ENCODE measurements at places on chromosomes 13 and 19.
A peak's percentile ranks its signal among the peaks of the same experiment; 100 is the strongest.

DNA sequence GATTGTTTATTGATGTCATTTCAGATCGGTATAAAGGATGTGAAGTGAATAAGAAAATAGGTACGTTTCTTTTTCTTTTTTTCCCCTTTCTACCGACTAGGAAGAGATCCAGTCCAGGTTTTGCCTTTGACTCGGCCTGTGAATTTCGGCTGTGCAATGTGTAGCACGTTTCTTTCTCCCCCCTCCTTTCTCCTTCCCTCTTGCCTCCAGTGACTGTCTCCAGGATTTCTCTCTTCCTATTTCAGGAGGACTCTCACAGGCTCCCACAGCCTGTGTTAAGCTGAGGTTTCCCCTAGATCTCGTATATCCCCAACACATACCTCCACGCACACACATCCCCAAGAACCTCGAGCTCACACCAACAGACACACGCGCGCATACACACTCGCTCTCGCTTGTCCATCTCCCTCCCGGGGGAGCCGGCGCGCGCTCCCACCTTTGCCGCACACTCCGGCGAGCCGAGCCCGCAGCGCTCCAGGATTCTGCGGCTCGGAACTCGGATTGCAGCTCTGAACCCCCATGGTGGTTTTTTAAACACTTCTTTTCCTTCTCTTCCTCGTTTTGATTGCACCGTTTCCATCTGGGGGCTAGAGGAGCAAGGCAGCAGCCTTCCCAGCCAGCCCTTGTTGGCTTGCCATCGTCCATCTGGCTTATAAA is at the start of gene GPC6:
TSS of gene GPC6 (plus strand) at position 185 of the 657 bp plus-strand sequence.
- DNase-seq, result peak; percentile 96

DNA sequence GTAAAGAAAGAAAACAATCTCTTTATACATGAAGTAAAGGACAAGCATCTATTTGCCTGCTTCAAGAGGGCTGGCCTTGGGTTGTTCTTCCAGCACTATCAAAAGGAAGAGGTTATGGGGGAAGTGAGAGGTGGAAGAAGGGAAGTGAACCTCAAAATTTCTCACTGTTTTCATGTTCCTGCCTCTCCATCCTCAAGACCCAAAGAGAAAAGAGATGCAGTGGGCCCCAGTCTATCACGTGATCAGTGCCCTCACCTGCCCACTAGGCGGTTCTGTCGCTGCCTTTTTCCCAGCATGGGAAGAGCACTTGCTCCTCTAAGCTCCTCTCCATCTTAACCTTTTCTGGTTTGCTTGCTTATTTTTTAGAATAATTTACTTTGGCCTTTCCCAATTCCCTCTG is 6.2 kb upstream of the USP12 start:
- DNase-seq, result no peak

GRCh38 chr13:50161052-50161451 is 145.8 kb downstream of the KCNRG start:
- peak; percentile 51 for DNase-seq

- peak; percentile 66 for DNase-seq
These were observed 593 bp downstream of the ATP8B3 start for GRCh38 chr19:1811472-1811894.

DNA sequence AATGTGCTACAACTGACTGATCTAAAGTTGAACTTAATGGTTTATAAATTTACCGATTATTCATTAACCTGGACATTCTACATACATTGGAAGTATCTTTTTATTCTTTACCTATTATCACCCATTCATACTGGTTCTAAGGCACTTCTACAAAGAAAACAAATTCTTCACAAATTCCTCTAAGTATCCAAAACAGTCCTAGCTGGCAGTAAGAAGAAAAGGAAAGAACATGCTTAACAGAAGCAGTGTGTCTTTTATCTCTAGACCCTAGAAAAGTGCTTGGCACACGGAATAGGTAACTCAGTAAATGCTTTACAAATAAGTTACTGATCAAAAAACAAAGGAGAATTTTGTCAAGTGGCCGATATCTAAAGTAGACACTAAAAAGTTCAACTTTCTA is 32.8 kb downstream of the TSC22D1 start:
- no peak for DNase-seq

- DNase-seq, result no peak
These were observed 2.6 kb upstream of the LGALS4 start for GRCh38 chr19:38815059-38816001.

GRCh38 chr19:32201636-32202051 is 143.8 kb upstream of the ZNF507 start:
- no peak for DNase-seq

DNA sequence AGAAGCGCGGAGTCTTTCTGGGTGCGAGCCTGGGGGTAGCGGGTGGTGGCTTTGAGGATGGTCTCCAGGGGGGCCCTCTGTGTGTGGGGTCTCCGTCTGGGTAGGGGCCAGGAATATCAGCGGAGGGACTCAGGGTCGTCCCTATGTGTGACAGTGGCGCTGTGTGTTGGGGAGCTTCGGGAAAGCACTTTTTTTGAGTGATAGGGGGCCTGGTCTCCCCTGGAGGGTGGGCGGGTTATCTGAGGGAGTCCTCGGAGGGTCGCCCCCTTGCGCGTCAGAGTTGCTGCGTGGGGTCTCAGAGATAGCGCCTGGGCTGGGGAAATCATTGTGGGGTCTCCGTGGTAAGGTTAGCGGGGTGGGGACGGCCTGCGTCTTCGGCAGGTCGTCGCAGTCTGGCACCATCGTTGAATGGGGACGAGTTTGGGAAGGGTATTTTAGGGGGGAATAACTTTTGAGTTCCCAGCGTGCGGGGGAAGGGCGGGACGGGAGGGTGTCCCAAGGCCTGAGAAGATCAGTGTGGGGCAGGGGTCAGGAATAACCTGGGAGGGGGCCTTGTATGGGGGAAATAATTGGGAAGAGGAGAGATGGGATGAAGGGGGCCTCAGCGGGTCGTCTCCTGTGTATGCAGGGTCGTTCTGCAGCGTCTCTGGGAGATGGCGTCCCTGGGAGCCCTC is 857 bp downstream of the IER2 start:
- DNase-seq, result peak; percentile 31

DNA sequence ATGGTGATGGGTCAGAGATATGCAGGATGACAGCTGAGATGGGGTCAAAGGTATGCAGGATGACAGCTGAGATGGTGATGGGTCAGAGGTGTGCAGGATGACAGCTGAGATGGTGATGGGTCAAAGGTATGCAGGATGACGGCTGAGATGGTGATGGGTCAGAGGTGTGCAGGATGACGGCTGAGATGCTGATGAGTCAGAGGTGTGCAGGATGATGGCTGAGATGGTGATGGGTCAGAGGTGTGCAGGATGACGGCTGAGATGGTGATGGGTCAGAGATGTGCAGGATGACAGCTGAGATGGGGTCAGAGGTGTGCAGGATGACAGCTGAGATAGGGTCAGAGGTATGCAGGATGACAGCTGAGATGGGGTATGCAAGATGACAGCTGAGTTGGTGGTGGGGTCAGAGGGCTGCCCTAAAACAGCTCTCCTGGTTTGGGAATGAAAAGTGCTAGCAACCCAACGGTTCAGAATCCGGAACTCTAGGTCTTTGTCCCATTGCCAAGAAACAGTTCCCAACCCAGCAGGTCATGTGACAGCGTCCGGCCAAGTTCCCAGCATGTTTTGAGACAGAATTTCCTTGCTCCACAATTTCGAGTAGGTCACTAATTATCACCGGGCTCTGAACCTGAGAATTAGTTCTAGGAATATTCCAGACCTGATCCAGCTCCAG is 3.2 kb downstream of the SELENOW start:
- DNase-seq, result no peak

- DNase-seq, result peak; percentile 39
These were observed 15.5 kb upstream of the ISYNA1 start for GRCh38 chr19:18453269-18454024.

DNA sequence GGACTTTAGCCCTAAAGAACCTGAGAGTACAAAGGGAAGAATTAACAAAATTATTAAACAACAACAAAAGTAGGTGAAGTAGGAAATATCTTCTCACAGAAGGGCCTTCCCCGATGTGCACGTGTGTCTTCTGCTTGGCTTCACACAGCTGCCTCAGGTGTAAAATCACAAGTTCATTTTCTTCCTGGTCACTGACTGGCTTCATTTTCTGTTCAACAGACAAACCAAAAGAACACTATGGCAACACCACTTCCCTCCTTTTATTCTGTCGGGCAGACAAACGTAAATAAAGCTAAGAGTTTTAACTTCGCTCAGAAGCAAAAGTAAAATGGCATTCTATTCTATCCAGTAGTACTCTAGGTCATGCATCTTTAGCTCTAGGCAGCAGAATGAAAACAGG is 140.9 kb downstream of the TBC1D4 start:
- no peak for DNase-seq

GRCh38 chr19:48739404-48740163 is 826 bp downstream of the RASIP1 start:
- DNase-seq, result no peak

DNA sequence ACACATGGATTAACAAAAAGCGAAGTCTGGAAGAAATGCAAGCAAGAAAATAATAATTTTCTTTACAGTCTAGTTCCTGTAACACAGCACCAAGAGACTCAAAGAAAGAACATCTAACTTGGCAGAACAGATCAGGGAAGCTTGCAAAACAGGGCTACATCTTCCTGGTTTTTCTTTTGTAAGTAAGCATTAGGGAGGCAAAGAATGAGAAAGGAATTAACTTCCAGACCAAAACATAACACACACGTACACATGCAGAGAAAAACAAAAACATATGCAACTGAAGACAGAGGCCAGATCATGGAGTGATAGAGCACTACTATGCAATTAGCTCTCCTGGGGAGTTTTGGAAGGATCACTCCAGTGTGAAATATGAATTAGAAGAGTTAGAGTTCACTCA is 120.5 kb downstream of the DIAPH3 start:
- peak; percentile 8 for DNase-seq

DNA sequence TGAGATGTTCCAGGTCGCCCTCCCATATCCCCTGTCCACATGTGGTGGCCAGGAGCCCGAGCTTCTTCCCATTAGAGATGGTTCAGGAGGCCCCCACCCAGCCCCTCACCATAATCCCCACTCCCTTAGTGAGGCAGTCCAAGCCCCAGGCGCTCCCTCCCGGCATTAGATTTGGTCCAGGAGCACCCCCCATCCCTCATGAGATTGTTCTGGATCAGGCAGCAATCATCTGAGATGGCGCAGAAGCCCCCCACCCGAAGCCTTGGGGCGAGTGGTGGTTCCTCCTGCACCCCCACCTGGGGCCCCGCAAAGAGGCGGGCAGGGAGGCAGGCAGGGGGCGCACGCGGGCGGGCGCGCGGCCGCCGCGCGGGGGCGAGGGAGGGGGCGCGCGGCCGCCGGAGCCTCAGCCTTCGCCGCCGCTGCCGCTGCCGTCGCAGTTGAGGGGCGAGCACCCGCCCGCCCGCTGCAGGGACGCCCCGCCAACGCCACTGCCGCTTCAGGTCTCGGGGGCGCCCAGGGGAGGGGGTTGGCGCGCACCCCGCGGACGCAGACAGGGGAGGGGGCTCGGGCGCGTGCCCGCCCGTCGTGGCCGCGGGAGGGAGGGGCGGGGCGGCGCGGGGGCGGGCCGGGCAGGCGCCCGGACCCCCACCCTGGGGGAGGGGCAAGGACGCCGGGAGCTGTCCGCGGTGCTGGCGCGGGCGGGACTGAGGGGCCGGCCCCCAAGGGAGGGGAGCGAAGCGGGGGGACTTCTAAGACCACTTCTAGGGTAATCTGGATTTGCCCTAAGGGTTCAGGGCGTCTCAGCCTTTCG is 46.4 kb upstream of the SHKBP1 start:
- DNase-seq, result no peak

DNA sequence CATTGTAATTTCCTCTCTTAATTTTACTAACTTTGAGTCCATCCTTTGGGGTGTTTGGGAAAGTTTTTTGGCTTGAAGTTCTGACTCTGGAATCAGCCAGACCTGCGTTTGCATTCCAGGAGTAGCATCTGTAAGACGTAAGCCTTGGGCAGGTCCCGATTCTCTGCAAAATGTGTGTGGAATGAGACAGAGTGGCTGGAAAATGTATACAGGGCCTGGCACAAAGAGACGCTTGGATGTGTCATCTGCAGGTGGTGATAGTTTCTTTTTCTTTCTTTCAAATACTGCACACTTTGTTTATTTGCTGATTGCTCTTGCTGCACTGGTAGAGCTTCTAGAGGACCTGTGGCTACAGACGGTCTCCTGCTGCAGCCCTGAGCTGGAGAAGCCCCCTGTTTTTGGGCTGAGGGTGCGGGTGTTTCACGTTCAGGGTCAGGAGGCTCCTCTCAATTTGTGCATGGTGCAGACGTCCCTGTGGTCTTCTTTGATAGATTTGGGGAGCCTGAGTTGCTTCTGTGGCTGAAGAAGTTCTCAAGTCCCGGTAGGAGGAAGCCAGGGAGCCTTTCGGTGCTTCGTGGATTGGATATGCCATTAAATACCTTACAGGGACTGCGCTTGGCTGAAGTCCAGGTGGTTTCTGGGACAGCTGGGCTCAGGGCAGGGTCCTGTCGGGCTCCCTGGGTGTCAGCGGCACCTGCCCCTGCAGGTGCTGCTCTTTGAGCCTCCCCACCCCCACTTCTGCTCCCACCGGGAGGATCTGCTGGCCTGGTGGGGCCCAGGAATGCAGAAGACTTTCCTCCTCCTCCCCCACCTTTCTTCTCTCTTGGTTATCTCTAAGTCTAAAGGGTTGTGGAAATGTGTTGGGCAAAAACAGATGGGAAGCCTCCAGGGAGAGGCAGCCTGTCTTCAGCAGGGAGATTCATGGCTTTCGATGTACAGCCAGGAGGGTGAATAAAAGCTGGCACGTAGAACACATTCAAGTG is 44.0 kb upstream of the GAS6 start:
- peak; percentile 64 for DNase-seq

DNA sequence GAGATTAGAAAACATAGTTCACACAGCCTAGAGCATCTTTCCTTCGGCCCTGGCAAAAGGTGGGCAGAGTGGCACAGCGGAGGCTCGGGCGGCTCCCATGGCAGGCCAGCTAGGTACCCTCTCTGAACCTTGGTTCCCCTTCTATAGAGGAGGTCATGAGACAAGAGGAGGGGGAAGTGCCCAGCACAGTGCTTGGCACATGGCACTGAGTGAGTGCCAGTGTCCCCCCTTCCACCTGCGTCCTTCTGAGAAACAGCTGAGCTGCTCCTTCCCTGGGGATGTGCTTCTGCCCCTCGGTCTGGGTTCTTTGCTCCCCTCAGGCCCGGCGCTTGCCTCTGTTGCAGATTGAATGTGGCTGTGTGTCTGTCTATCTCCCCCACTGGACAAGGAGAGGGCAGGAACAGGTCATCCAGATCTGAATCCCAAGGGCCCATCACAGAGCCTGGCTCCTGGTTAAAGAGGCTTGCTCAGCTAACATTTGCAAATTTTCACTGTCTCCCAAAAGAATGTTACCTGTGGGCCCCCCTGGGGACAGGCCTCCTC is 165.6 kb downstream of the USP12 start:
- DNase-seq, result no peak

DNA sequence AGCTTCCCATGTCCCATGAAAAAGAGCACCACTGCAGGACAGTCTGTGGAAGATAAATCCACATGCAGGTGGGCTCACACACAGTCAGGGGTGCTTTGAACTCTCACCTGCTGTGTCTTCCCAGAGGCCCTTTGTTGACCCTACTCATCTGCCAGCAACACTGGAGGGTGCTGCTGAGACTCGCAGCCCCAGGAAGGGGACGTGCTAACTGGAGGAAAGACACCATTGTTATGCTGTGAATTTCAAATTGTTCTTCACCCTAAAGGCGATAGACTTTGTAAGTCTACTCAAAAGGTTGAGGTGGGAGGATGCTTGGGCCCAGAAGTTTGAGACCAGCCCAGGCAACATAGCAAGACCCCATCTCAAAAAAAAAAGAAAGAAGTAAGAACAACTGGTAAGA is 107.3 kb upstream of the SERP2 start:
- no peak for DNase-seq
